ENCODE measurements at places on chromosomes 3 and 15. TPM values are rescaled to one million over a fixed set of nuclear protein-coding genes. Genes with fewer than 3 reads are reported as not detected.

Gene GLCE
- 21.8 TPM for total RNA-seq

Gene LIPC
- total RNA-seq: not detected

Gene MUC4
- not detected for total RNA-seq

Gene DGKG
- 12.1 TPM for total RNA-seq

Gene GOLGA8R
- 0.15 TPM for total RNA-seq

Gene CLEC3B
- not detected for total RNA-seq

Gene FGD5
- total RNA-seq: not detected

Gene LNP1
- 0.66 TPM for total RNA-seq

Gene TMEM212
- total RNA-seq: not detected

Gene SNX22
- 0.77 TPM for total RNA-seq

Gene NRROS
- total RNA-seq: not detected

Gene SCAANT1
- total RNA-seq: not detected

Gene NR2F2
- 26.6 TPM for total RNA-seq

Gene DZIP1L
- 6.5 TPM for total RNA-seq

Gene DPPA2
- not detected for total RNA-seq

Gene CEP19
- total RNA-seq: 2.6 TPM

Gene MYH15
- total RNA-seq: 0.30 TPM

Gene ECE2
- not detected for total RNA-seq

Gene SEMA3B
- 7.5 TPM for total RNA-seq

Gene C3orf49
- not detected for total RNA-seq

Gene GPR62
- total RNA-seq: not detected

Gene DALRD3
- 22.3 TPM for total RNA-seq

Gene ADAMTS7
- 2.5 TPM for total RNA-seq

Gene GP5
- not detected for total RNA-seq

Gene LMAN1L
- not detected for total RNA-seq

Gene ZNF385D
- not detected for total RNA-seq

Gene KIF7
- 5.7 TPM for total RNA-seq

Gene CCDC191
- total RNA-seq: 1.7 TPM
